ENCODE measurements at places on chromosomes 5 and 9.

DNA sequence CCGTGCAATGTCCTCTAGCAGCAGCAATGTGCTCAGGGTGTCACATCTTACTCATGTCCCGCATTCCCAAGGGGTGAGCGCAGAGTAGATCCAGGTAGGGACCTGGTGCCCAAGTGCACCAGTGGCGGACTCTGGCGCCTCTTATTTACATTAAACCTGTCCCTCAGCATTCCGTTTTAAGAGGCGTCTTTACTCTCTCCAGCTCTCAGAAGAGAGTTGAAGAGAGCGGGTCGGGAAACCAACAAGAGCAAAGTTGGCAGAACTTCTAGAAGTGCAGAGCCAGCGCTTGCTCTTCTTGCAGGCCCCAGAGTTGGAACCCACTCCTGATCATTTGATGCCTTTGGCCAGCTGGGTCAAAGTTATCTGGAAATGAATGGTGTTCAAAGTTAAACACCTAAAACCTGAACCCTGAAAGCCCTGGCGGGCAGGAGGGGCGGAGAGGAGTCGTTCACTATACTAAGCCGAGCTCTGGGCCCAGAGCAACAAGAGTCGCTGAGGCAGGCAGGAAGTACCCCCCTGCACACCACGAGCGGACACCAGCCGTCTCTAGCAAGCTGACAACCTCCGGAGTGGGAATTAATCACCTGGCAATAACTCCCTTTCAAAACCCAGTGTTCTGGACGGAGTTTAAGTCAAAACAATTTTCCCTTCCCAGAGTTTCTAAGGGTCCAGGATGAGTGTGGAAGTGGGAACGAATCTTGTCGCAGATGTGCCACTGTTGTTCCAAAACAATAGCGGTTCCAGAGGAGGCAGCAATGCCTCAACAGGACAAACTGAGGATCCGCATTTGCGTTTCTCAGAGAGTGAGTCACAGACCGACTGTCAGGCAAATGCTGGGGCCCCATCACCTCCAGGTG lies 122.8 kb downstream of the TMEM161B start:
- DNase-seq: peak; percentile 2

DNA sequence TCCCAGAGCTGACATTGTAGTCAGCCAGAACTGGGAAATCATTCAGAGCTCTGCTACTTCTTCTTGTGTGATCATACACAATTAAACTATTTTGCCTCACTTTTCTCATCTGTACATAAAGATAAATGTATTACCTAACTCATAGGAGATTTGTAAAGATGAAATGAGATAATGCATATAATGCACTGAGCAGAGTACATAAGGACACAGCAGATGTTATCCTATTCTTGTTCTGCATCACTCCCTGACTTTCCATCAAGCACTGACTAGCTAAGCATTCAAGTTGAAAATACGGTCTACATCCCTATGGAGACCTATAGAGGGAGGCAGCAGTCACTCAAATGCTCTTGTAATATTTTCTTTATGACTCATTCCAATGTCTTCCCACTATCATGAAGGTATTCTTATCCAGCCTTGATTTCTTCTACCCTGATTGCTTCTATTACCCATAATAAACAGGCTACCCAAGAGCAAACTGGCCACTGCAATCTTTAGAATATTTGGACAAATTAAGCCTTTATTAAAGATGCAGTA lies 16.3 kb upstream of the PRR16 start:
- DNase-seq: no peak

- DNase-seq: no peak
Measured at GRCh38 chr5:132438917-132439316, 51.7 kb downstream of the IRF1 start.

GRCh38 chr9:111926421-111926875 lies 29.8 kb downstream of the UGCG start:
- peak; percentile 23 for DNase-seq

DNA sequence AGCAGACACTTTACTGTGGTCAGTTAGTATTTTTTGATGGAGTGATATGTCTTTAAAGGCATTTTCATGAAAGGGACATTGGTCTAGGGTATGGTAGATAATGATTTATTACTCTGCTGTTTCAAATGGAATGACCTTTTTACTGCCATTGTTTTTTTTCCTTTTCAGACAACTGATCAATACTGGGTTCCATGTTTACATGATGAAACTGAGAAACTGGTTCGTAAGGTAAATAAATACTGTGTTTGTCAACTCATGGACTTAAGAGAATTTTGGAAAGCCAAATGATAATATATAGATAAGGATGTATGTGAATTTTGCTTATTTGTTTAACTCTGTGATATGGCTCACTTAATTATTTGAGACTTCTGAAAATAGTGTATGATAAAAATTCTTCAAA lies 35.5 kb downstream of the VPS13A start:
- DNase-seq: no peak

DNA sequence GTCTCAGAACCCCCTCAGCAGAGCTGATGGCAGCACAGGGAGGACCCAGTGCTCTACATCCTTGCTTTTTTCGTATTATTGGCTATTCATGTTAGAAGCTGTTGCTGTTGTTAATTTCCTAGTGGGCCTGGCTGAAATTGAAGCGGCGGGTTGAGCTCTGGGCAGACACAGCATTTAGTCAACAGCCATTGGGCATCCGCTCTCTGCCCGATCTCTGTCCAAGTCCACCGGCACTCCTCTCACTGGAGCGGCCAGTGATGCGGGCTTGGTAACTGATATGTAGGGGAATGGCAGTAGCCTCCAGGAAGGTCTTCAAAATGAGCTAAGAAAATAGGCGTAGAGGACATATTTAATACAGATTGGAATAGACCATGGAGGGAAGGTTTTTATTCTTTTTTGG lies 1.3 kb upstream of the GARNL3 start:
- DNase-seq: no peak

- no peak for DNase-seq
Measured at GRCh38 chr5:164054461-164054860, 549.0 kb downstream of the MAT2B start.

DNA sequence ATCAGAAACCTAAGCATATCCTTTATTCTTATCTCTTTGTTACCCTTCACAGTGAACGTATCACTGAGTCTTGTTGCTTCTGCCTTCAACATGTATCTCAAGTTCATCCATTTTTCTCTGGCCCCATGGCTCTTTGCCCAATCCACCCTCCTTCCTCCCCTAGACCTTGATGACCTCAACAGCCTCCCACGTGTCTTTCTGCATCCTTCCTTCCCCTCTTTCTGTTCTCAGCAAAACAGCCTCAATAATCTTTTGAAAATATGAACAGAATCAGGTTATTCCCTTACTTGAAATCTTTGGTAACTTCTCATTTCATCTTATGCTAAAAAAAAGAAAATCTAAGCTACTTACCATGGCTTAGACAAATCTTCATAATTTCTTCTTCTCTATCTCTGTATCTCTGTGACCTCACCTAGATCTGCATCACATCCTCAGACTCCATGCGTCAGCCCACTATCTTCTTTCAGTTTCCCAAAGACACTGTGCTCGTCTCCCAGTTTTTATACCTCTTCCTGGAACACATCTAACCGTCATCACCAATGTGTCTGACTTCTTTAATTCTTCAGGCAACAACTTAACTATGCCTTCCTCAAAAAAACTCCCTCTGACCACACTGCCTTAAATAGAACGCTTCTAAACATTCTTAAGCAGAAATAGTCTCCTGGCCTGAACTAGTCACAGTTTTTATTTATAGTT lies 208.0 kb downstream of the PARP8 start:
- no peak for DNase-seq

GRCh38 chr5:115977096-115977495 lies 14.8 kb downstream of the LVRN start:
- DNase-seq: no peak

DNA sequence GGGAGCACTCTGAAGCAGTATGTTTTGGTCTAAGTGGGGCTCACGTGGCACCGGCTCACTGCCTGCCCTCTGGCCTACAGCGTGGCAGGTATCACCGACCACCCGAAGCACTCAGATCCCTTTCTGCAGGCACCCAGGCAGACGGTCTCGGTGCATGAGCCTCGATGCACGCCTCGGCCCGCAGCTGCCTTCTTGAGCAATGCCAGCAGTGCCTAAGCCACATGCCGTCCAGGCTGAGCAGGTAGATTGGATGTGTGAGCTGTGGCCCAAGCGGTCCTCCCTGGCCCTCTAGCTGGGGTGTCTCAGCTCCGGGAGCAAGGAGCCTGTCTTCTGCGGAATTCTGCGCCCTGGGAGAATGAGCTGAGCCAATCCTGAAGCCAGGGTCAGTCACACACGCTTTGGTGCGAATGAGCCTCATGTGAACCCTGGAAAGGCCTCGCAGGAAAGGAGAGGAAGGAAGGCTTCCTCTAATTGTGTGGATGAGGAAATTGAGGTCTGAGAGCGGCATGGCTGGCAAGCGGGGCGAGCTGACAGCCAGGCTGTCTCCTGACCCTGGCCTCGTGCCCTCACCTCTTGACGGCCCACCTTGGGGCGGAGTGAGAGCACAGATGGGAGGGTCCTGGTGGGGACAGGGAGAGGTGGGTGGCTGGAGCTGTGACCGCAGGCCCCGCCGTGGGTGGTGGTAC lies 14.4 kb downstream of the RXRA start:
- no peak for DNase-seq

GRCh38 chr9:127360829-127361228 lies 36.1 kb upstream of the SLC2A8 start:
- DNase-seq: no peak

DNA sequence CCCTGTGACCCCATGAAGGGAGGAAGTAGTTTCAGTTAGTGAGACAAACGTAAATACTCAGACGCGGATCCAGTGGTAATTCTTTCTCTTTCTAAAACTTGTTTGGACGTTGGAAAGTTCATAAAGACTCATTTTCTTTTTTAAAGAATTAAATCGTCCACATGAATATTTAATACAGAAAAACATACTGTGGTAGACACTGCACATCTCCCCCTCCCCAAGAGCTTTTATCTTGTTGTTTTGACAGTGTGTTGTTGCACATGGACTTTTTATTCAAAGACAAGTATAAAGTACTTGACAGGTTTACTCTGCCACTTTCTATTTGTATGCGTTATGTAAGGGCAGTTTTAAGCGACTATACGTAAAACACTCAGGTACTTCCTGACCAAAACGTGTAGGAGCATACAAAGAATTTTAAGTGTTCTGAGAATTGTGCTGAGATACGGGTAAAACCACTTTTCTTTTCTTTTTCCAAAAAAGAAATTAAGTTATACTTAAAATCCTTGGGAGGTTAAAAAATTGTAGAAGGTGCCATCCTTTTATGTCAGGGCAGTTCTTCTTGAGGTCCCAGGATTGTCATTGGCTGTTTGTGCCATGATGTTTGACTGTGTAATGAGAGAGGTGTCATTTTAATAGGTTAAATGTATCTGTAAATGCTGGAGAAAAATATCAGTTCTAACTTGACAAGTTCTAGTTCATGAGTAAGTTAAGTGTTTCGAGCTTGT lies 1.3 kb downstream of the NIPBL start:
- no peak for DNase-seq

DNA sequence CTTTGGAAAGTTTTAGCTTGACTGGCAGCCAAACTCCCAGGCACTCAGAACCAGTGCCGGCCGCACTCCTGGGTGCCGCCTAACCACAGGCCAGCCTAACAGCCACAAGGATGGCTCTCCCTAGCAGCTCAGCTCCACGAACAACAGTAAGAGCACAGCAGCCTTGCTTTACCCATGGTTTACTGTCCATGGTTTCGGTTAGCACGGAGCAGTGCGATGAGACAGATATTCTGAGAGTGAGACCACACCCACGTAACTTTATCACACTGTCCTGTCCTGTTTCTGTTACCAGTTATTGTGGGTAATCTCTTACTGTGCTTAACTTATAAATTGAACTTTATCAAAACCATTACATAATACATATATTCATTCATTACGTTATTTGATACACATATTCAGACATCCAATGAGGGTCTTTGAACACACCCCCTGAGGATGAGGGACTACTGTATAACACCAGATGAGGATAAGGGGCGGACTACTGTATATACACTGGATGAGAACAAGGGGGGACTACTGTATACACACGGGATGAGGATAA lies 12.4 kb downstream of the CLPTM1L start:
- DNase-seq: no peak

GRCh38 chr5:44225231-44226160 lies 163.7 kb downstream of the FGF10 start:
- DNase-seq: no peak

DNA sequence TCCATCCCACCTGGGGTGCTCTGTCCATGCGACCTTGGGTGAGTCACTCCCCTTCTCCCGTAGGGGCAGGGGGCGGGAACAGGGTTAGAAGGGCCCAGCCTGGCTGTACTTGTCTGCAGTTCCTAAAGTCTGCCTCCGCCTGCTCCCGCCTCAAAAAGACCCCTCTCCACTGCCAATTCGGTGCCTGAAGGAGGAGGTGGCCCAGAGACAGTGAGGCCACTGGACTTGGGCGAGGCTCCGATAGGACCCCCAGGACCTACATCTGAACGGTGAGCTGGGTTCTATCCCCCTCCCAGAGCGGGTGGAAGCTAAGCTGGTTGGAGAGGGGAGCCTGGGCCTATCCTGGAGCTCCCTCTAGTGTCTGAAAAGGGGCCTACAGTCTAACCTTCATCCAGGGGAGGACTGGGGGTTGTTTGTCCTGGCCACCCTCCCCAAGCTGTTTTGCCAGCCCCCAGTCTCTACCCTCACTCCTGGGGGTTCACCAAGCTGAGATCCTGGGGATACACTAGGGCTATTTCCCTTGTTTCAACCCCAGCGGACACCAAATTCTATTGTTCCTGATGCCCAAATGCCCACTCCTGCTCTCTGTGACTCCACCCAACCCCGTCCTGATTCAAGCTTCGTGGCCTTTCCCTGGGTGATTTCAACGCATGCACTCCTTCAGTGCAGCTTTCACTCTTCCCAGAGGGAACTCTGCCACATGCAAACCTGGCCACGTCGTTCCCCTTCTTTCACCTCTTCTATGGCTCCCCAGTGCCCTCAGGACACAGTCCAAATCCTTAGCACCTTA lies 6.1 kb upstream of the CRB2 start:
- DNase-seq: peak; percentile 83

- no peak for DNase-seq
Measured at GRCh38 chr5:171496456-171496855, 77.0 kb downstream of the FGF18 start.

DNA sequence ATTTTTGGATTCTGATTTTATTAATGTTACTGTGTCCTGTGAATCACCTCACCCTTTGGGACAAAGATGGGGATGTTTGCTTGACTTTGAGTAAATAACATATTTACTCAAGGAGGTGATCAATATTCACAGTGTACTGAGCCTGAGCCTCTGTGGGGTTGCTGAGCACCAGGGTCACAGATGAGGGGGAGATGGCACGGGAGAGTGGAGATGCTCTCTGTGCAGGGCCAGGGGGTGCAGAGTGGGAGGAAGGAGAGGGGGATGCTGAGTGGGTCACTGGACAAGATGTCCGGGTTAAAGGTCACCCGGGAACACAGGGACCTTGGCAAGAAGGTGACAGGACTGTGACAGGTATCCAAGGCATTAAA lies 4.0 kb downstream of the SQSTM1 start:
- no peak for DNase-seq

DNA sequence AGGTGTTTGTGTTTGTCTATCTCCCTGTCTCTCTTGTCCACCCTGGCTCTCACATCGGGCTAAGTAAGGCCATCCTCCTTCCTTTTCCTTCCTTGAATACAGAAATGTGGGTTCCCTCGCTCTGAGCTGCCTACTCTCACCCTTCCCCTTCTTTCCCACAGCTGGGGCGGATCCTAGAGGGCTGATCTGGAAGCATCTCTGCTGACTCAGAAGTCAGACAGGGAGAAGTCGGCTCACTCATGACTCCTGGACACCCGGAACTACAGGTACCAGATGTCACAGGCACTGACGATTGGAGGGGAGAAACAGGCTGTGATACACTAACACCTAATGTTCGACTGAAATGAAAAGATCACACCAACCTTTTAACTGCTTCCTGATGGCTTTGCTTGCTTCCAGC lies 41.3 kb downstream of the PTPN3 start:
- DNase-seq: no peak

GRCh38 chr5:139806726-139807646 lies 11.4 kb downstream of the PSD2 start:
- no peak for DNase-seq
